ENCODE measurements at places on chromosomes 11 and 22. TPM values are rescaled to one million over a fixed set of nuclear protein-coding genes. Genes with fewer than 3 reads are reported as not detected.

MMP10 gene
- total RNA-seq: not detected

- DNase-seq: no peak
These were observed 35.4 kb downstream of the NXPE2 start for GRCh38 chr11:114713756-114714155.

DNA sequence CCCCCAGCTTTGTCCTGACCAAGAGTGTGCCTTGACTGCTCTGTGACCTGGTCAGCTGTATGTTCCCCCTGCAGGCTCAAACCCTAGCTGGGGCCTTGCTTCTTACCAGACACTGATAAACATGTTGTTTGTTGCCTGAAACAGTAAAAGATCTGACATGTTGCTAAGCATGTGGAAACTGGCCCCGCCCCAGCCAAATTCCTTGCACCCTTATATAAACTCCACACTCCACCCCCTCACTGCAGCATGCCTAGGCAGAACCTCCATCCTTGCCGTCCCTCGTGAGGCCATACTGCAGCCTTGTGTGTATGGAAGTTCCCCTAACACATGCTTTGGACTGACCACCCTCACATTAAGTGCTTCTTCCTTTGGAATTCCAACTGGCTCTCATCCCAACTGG, 27.3 kb downstream of the LRRC74B start:
- DNase-seq: no peak

- no peak for DNase-seq
These were observed 58.5 kb downstream of the STIM1 start for GRCh38 chr11:3913921-3914320.

- no peak for DNase-seq
These were observed 170.0 kb downstream of the NCAM1 start for GRCh38 chr11:113131036-113131775.

DNA sequence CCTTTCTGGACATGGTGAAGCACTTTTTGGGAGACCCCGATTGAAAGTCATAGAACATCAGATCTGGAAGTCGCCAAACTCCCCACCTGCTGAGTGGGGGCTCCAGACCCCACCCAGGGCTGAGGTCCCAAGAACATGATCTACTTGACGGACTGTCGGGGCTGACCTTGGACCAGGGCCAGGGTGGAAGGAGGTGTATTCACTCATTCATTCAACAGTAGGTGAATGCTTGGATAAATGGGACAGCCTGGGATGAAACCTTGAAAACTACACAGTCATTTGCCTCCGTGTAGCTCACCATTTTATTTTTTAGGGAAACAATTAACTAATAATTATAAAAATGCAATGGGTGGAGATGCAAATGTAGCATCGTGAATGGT, 629.0 kb downstream of the BRD1 start:
- DNase-seq: no peak

GRCh38 chr11:8386134-8386864, 122.6 kb upstream of the LMO1 start:
- DNase-seq: no peak

Measured in CD4-positive, alpha-beta memory T cell (primary cell).